Stimulated activated CD4-positive, alpha-beta T cell treated with anti-CD3 and anti-CD28 coated beads, Interleukin-1b, Interleukin-23, amount 100 ng/mL, for 1 hour (primary cell): ENCODE measurements at places on chromosomes 13 and 19.

DNA sequence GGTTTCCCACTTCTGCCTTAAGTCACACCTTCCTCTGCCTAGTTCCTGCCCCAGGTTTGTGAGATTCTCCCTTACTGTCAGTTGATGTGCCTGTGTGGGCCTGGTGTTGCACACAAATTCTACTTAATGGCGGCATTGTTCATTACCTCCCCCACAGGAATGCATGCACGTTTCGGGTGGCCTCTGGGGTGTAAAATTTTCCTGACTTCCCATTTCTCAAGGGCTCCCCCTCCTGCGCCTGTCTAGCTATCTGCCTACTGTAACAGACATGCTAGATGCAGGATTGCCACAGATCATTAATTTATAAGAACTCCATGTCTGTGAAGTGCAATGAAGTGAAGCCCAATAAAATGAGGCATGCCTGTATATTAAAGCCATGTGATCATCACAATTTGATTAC, 1466.3 kb downstream of the PCDH9 start:
- no peak for DNase-seq

DNA sequence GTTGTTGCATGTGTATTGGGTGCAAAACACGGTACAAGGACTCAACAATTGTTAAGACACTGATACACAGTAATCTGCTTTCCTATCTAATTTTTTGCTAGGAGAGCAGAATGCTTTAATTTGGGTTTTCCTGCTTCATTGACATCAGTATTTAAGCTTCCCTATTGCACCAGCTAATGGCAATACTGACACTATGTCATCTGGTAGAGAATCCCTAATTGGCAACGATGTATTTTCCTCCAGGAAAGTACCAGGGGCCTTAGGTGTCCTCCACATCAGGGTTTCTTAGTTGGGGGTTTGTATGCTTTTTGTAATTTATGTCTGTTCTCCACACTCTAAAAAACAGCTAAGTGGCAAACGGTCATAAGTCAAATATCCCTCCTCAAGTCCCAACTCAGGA, 76.5 kb upstream of the FRY start:
- DNase-seq: no peak

DNA sequence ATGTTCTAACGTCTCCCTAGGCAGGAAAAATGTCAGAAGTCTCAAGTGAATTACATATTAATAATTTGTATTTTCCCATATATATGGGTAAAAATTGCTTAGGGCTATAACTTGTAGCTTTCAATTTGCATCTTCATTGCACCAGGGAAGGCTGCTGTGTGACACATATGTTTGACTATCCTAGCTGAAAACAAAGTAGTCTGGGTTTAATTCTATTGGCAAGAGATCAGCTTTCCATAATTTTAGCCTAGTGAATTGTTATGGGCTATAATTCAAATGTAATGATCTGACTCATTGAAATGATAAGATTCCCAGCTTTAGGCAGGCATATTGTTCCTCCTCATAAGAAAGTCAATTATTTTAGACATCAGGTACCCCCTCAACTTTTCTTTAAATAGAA, 553.1 kb downstream of the DCT start:
- DNase-seq: no peak

DNA sequence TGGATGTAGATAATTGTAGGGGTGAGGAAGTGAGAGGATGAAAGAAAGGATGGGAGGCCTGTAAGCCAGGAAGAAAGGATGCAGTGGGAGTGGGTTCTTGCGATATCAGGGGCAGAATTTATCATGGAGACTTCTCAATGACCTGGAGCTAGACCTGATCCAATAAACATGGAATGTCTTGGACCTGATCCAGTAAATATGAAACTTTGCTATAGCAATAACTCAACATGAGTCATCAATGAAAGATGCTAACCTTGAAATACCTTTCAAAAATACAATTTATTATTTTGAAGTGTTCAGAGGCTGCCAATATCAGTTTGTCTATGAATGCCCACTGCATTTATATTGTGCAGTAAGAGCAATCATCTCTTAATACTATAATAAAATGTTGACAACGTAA, 279.5 kb downstream of the POU4F1 start:
- DNase-seq: no peak

DNA sequence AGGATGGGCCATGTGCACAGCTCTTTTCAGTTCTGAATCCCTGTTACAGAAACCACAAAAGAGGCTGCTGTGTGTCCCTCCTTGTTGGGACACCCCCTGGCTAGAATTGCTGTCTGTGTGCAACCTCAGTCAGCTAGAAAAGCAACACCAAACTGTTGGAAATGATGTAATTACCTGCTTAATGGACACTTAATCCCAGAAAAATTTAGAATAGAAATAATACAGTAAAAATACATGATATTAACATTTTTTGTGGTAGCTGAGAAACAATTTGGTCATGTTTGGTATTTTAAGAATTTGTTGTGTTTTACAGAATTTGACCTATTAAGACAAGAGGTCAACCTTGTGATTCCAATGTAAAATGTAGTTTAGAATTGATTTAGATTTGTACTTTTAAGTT, 46.8 kb downstream of the FAM124A start:
- no peak for DNase-seq

GRCh38 chr19:4930664-4931063, 21.4 kb downstream of the UHRF1 start:
- DNase-seq: no peak

GRCh38 chr19:14218620-14219330, 12.8 kb upstream of the ADGRL1 start:
- DNase-seq: no peak

GRCh38 chr13:98874029-98874397, 103.9 kb downstream of the DOCK9 start:
- DNase-seq: no peak

DNA sequence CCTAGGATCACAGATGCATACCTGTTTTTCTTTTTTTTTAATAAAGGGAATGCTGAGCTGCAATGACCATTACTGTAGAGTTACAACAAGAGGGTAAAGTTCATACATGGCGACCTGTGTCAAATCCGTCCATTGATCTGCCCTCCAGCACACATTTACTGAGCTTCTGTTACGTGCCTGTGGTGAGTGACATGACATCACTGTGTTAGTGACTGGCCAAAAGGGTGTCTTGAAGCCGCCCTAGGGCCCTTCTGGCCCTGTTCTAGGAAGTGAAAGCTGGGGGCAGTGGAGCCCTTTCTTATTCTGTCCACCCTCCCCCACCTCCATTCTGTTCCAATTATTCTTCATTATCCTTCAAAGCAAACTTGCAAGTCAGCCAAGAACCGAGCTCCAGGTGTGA, 66.3 kb downstream of the ZIC5 start:
- no peak for DNase-seq

DNA sequence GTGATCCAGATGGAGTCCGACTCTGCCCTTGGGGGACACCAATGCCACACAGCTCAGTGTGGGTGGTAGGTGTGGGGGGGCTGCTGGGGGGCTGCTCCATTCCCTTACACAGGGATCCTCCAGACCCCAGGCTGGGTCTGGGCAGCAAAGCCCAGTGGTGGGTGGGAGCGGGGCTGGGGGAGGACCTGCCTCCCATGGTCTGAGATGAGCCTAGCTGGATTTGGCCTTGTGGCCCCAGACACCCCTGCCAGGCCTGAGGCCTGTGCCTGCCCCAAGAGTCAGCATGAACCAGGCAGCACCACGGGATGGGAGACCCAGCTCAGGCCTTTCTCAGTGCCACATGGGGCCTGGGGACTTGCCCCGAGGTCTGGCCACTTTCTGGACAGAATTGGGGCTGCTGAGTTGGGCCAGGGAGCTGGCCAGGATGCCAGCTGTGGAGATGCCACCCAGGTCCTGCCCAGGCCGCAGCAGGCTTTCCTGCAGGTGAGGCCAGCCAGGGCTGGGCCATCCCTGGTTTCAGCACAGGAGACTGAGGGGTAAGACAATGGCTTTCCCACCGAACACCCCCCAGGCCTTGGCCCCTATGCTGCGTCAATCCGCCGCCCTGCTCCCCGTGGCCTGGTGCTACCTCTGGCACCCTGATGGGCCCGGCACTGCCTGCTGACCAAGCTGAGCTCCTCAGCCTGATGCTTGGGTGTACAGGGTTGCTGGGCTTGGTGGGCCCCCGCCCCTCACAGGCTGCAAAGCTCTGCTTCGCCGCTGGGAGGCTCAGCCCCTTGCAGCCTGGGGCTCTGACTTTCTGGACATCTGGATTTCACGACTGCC, 24.2 kb downstream of the CEBPG start:
- DNase-seq: no peak

GRCh38 chr13:114131583-114132418, 622 bp downstream of the RASA3 start:
- no peak for DNase-seq

DNA sequence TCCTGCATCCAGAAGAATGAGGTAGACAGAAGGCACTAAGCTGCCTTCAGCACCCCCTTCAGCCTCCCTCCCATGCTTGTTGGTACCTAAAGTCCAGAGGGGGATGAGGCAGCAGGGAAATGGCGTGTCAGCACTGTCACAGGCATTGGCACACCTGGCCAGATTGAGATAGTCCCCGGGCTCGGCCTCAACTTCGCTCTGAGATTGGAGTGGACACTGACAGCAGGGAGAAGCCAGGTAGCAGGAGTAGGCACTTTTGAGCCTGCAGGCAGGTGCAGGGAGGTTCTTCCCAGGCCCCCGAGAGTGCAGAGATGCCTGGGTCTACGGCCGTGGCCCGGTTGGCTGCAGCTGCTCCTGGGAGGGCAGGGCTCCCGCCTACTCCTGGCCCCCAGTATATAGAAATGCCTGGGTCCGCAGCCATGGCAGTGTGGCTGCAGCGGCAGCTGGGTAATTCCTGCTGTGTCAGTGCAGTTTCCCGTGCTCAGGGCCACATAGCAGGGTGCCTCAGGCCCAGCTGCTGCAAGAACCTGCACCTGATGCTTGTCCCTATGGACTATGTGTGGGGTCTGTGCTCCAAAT, 160.3 kb downstream of the SLITRK6 start:
- no peak for DNase-seq

- DNase-seq: no peak
Measured at GRCh38 chr19:18309525-18310064, 13.3 kb downstream of the LSM4 start.

GRCh38 chr13:105971312-105971711, 564.1 kb downstream of the EFNB2 start:
- DNase-seq: no peak

GRCh38 chr19:10294368-10294697, 4.6 kb downstream of the ICAM5 start:
- no peak for DNase-seq

DNA sequence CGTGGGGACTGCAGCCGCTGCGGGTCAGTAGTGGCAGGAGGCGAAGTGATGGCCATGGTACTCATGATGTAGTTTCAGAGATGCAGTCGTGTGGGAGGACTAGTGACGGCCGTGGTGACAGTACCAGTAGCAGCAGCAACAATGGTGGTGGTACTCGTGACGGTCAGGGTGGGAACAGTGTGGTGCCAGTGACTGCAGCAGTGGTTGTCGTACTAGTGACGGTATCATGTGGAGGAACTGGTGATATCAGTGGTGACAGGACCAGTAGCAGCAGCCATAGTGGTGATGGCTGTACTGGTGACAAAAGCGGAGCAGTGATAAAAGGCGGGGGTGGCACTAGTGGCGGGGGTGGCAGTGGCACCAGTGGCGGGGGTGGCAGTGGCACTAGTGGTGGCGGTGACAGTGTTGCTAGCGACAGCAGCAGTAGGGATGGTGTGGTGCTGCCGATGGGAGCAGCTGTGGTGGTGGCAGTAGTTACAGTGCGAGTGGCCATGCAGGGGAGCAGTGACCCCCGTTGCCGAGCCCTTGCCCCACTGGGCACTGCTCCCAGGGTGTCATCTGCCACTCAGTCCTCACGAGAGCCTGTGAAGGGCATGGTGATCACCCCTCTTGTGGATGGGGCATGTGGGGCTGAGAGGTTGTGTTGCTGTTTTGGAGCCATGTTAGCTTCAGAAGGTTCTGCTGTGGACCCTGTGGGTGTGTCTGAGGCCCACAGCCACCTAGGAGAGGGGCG, 22.7 kb downstream of the ADPRHL1 start:
- no peak for DNase-seq

DNA sequence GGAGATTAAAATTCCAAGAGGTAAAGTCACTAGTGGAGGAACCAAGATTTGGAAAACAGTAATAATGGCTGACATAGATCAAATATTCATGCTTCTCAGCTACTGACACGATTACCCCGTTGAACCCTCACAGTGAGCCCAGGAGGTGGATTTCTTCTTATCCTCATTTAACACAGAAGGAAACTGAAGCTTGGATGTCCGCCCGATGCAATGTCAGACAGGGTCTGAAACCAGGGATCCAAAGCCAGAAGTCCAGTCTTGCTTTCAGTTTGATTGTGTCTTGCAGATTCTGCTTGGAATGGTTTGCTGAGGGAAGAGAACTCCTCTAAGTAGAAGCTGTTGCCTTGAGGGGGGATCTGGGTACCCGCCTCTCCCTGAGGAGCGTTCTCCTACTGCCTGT, 404.7 kb downstream of the KCNRG start:
- no peak for DNase-seq

DNA sequence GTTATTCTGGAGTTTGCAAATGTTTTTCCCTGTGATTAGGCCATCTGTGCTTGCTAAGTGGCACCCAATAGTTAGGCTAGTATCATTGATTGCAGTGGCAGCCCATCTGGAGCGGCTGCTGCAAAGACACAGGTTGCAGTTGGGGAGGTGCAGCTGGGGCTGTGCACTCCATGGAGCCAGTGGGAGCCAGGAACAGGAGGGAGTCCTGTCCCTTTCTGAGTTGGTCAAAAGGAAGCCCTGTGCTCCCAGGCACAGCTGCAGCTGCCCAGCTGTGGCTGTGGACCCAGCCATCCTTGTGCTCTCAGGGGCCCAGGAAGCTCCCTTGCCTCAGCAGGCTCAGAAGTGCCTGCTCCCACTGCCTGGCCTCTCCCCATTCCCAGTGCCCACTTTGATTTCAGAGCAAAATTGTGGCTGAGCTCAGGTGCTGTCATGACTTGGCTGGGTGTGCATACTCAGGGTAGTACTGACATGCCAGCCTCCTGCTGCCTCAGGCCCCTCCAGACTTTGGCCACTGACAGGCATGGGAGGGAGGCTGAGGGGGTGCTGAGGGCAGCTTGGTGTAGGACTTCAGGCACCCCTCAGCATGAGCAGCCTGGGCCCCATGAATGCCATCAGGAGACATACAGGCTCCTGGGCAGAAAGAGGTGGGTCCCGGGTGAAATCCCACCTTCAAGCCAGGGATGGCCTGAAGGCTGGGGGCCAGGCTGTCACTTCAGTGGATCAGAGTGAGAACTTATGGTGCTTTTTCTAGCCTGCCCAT, 270.6 kb downstream of the PCDH20 start:
- DNase-seq: no peak

DNA sequence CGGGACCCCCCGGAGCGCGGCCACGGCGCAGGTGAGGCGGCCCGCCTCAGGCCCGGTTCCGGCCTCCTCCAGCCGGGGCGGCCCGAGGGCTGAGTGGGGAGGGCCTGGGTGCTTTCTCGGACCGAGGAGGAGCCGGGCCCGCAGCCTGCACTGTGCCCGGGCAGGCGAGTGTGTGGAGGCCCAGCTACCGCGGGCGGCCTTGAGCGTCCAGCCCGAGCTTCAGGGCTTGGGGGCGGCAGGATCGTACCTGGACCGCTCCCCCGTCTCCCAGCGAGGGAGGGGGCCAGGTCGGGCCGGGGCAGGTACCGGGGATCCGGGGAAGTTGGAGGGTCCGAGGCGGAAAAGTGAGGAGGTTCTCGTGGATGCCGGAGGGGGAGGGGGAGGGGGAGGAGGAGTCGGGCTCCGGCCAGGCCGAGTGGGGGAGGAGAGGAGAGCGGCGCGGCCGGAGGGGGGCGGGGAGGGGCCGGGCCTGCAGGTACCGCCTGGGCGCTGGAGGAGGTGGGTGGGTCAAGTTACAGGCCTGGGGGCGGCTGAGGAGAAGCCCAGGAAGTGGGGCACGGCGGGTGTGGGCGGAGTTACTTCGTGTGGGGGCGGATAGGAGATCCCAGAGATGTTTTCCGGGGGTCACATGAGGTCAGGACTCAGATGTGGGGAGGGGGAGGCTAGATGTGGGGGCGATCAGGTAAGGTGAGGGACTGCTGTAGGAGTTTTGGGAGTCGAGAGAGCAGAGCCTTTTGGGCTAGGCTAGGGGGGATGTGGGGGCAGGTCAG, 545 bp downstream of the NACC1 start:
- no peak for DNase-seq
